ENCODE measurements at places on chromosomes 16 and 17. TPM values are rescaled to one million over a fixed set of nuclear protein-coding genes. Genes with fewer than 3 reads are reported as not detected.

GPRC5B gene
- 1.6 TPM for total RNA-seq

- no peak for DNase-seq
These were observed 355.7 kb downstream of the HAPSTR1 start for GRCh38 chr16:9447195-9447551.

DNA sequence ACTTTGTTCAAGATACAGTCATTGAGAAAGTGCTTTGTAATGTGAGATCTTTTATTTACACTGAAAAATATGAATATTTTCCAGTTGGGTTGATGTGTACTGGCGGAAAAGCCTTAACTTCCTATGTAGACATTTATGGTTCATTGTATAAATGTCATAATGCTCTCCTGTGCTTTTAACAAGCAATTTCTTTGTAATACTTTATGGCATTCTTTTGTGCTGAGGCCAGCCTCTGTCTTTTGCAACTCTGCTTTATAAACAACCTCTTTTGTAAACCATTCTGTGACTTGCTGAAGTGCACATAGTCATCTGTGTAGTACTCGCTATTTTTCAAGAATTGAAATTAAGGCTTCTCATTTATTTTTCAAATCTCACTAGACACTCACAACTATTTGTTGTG is 291.2 kb downstream of the CDH11 start:
- no peak for DNase-seq

- no peak for DNase-seq
These were observed 70.0 kb downstream of the IRX6 start for GRCh38 chr16:55393991-55394390.

- DNase-seq = no peak
These were observed 19.1 kb upstream of the ALDH3A2 start for GRCh38 chr17:19629449-19629848.

GRIN2A gene
- 0.59 TPM for total RNA-seq

GRCh38 chr16:69886726-69887125 is 64.4 kb upstream of the CLEC18A start:
- no peak for DNase-seq

DNA sequence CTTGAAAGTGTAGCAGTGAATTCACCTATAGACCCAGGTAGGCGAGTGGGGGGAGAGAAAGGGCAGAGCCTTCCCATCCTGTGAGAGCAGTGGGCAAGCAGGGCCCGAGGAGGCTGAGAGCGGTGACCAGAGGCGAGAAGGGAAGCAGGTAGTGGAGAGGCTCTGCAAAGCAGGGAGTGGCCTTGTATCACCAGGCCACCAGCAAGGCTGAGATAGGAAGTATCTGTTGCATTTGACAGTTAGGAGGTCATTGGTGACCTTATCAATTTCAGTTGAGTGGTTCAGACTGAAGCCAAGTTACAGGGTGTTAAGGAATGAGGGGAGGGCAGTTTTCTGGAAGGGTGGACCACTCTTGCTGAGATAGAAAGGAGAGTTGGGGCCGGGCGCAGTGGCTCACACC is 10.7 kb upstream of the HSD3B7 start:
- no peak for DNase-seq

DNA sequence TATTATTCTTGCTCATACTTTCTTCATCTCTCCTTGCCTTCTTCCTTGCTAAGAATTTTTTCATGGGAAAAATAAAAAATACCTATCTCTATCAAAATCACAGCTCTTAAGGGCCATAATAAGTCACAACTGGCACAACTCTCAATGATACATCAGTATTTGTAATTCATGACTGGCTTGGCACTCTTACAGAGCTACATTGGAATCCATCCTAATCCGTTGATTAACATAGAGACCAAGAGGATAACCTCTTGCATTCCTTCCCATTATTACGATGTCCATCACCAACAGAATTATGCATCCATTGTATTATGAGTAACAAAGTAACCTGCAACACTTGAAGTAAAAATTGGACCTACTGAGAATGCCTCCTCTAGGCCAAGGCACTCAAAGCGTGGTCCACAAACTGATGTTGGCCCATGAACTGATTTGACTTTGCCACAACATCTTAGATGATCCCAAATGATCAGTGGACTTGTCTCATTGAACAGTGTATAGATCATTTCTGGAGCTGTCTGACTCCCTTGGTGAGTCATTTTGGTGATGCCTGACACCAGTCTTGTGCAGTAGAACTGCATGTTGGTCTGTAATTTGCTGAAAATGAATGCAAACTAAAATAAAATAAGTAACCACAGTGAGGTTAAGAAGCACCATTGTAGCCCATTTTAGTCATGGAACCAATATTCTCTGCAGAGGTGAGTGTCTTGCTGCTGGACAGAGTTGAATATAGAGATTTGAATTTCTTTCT is 163.2 kb downstream of the AXIN2 start:
- no peak for DNase-seq

GRCh38 chr16:5354645-5355044 is 257.1 kb upstream of the EEF2KMT start:
- DNase-seq = no peak

- no peak for DNase-seq
These were observed 22.3 kb upstream of the SMG1 start for GRCh38 chr16:18948372-18949020.

GRCh38 chr17:69117855-69118784 is 23.6 kb downstream of the ABCA6 start:
- DNase-seq = no peak

GRCh38 chr16:80015566-80015965 is 415.0 kb upstream of the MAF start:
- DNase-seq = peak; percentile 63

NEUROD2 gene
- total RNA-seq = not detected

DNA sequence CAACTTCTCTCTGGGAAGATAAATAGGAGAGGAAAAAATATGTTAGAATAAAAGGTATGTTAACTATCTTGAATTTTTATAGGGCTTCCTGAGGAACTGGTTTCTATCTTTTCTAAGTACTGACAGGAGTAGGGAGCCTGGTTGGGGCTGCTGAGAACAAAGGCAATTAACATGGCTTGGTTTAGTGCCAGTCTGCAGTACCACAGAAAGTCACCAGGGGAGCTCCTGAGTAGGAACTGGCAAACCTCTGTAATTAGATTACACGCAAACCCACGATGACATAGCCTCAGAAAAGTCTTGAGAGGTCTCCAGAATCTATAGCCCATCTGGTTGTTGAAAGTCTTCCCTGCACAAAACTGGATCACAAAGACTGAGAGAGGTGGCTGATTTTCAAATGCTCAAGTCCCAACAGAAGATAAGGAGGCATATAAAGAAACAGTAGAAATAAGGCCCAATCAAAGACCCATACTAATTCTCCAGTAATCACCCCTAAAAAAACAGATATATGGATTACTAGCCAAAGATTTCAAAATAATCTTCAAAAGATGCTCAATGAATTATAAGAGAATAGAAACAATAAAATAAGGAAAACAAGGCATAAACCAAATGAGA is 11.7 kb upstream of the CNTNAP4 start:
- no peak for DNase-seq

DNA sequence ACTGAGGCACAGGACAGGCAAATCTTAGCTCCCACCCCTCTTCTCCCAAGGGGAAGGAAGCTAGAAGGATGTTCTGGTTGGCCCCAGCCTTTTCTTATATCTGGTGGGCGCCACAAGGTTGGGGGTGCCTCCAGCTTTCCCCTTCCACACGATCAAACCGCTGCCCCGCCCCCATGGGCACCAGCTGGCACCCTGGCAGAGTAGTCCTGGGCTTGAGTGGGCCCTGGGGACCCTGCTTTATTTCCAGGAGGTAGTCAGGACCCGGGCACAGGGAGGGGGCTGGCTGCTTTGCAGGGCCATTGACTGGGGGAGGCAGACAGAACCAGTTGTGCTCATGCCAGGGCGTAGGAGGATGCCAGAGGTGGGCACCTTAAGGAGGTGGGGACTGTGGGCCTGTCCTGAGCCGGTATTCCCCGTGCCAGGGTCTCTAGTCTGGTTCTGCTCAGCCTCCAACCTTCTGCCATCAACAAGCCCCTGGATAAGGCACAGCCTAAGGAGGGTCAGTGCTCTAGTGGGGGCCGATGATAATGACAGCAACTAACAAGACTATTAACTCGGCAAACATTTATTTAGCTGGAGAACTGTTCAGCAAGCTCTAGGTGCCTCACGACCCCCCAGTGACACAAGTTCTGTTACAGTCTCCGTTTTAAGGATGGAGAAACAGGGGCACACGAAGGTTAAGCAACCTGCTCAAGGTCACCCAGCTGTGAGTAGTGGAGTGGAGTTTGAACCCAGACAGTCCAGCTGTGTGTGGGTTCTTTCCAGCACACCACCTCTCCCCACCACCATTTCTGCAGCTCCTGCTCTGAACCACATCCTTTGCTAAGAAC is 7.6 kb upstream of the PPP1R1B start:
- no peak for DNase-seq

DNA sequence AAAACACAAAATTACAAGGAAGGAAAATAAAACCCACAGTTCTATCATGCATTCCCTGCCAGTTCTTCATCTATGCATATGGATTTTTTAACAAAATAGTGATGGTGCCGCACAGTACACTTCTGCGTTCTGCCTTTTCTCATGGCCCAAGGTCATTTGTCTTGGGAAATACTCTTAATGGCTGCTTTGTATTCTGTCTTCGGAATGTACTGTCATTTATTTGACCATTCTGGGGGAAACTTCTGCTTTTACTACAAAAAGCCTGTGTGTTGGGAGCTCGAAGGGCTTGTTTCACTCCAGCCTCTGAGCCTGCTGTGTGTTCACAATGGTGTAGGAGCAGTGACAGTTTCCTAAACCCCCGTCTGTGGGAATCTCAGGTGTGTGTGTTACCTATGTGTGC is 82.8 kb upstream of the SEC14L1 start:
- no peak for DNase-seq

DNA sequence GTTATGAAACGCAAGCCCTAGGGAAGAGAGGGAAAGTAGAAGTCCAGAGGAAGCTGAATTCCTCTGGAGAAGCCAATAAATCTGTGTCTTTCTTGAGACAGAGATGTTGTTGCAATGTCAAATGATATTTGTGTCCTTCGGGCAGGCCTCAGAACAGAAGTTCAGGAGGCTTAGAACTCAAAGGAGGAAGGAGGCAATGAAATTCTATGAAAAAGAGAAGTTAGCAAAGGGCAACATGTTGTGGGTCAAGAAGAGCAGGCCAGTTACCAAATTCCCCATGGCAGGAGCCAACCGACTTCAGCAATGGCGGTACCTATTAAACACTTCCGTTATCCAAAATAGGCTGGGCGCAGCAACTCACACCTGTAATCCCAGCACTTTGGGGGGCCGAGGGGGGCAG is 109.0 kb upstream of the DHX40 start:
- no peak for DNase-seq

DNA sequence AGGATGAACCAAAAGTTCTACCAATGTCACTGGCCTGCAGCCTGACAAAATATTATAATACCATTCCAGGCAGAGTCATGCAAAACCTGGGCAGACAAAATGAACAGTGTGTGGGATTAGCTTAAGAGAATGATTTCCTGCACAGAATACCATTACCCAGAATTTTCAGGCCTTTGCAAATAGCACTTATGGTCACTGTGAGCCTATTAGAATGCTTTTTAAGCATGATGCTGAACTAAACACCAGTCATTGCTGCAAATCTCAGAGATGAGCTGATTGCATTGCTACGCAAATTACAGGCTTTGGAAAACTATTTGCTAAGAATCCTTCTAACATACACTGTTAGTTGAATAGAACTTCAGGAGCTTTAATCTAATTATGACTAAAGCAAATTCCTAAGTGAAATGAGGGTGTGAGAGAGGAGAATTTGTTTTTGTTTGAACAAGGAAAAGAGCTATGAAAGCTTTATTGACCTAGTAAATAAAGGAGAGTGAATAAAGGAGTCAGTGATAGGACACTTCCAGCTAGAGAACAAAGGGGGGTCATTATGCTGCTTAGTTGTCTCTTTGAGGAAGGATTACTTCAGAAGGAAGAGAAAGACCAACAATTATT is 398.8 kb downstream of the HS3ST3B1 start:
- no peak for DNase-seq

- DNase-seq = peak; percentile 71
These were observed 258.6 kb downstream of the CBLN1 start for GRCh38 chr16:49023050-49023449.

GRCh38 chr16:78117391-78117790 is 17.9 kb downstream of the WWOX start:
- DNase-seq = no peak

- no peak for DNase-seq
These were observed 22.0 kb upstream of the METRNL start for GRCh38 chr17:83057397-83057761.

DNA sequence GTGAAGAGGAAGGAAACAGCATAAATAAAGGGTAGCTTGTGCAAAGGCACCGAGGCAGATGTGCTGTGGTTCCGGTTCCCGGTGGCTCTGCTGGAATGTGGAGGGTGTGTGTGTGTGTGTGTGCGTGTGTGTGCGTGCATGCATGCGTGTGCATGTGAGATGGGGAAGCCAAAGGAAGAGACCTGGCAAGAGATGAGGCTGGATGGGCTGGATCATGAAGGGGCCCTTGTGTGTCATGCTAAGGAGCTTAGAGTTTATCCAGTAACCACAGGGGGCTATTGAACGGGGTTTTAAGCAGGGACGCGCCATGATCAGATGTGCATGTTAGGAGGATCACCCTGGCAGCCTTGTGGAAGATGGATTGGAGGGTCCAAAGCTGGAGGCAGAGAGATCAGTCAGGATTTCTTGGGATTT is 8.3 kb downstream of the WSCD1 start:
- peak; percentile 39 for DNase-seq

DNA sequence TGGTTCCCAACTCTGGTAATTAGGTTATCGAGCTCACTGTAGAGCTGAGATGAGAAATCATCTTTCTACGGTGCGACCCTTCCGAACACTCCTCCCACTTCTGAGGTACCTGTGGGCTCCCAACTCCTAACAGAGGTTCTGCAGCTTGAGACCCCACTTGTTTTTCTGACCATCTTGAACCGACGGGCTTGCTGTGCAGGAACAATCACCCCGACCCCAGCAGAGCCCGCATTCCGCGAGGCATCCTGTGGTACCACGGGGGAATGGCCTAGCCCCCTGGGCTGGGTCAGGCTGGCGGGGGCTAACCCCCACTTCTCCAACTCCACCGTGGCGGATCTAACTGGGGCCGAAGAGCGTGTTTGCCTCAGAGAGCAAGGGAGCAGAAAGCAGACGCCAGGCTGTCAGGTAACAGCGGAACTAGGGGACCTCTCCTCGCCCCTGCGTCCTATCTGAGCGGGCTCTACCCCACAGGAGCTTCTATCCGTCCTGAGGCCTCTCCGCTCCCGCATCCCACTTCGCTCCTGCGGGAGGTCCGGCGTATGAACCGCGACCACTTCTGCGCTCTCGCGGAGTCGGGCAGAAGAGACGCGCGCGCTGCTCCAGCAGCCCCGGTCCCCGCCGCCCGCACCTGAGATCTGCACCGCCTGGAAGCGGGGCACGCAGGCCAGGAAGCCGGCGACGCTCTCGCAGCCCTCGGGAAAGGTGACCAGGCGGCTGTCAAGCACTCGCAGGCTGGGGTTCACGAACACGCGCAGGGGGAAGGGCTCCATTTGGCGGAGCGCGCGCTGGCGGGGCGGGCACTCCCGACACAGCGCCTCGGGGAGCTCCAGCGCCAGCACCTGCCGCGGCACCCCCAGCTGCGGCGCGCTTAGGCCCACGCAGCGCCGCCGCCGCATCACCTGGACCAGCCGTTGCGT is 761 bp downstream of the PDF start:
- peak; percentile 27 for DNase-seq

GRCh38 chr16:727291-727977 is 528 bp downstream of the HAGHL start:
- no peak for DNase-seq

Measured in RPMI7951 (cell line).